ENCODE measurements at places on chromosomes 2 and 18.

GRCh38 chr2:4662161-4662779 is 958.9 kb downstream of the DCDC2C start:
- DNase-seq = no peak

- DNase-seq = no peak
Measured at GRCh38 chr2:10891390-10891789, 20.3 kb upstream of the KCNF1 start.

- no peak for DNase-seq
Measured at GRCh38 chr18:41165625-41166024, 789.4 kb upstream of the PIK3C3 start.

DNA sequence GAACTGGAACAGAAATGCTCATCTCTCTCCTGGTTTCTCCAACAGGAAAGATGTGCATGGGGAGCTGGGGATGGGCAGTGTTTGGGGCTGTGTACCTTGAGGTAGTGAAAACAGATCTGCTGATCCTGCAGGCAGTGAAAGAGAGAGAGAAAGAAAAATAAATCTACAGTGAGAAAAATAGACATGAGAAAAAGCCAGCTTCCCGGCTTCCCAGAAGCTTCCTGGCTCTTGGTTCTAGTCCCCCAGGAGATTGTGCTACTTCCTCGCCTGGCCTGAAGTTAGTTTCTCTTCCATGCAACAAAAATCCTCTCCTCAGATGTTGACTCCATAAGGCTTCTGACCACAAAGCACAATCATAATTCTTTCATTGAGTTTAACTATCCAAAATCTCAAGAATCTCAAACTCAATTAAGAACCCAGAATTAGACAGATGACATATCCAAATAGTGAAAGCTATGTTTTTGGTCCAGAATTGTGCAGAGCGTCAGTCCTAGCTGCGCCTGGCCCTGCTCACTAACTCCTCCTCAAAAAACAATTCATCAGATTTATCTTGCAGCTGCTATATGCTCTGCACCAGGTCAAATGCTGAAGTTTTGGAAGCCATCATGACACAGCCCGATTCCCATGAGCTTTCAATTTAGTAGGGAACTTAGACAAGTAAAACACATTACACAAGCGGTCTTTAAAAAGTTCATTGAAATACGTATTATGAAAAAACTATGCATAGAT is 20.1 kb upstream of the NAB1 start:
- DNase-seq = no peak

GRCh38 chr2:216110620-216111019 is 1.5 kb downstream of the XRCC5 start:
- no peak for DNase-seq

GRCh38 chr2:59892398-59892797 is 661.1 kb downstream of the BCL11A start:
- no peak for DNase-seq

DNA sequence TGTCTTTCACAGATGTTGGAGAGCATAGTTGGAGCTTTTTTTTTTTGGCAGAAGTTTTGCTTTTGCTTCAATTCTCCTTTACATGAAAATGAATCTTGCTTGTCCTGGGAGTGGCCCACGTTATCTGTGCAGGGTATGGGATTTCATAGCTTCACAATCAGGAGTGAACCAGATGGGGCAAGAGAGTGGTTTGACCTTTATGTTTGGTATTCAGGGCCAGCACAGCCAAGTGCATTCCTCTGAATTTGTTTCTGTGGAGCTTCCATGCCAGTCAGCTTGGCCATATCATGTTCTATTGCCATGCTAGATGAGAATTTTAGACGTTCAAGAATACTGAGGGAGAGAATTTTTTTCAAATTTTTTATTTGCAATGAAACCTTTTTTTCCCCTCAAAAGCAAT is 116.6 kb downstream of the PRPF40A start:
- no peak for DNase-seq

DNA sequence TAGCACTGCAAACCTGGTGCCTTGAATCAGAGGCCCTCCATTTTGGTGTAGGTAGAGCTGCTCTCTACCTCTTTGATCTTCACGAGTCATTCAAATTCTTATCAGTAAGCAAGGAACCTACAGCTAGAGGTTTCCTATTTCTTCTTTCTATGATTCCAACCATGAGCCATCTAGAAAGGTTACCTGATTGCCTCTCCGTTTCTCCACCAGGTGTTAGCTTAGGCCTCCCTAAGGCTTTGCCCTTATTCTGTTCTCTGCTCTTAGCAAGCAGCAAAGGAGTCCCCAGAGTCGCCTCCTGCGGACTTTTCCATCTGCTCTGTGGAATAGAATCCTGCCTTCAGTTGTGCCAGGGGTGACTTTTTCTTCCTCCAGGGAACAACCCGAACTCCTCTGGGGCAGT is 173.6 kb downstream of the GRB14 start:
- DNase-seq = no peak

DNA sequence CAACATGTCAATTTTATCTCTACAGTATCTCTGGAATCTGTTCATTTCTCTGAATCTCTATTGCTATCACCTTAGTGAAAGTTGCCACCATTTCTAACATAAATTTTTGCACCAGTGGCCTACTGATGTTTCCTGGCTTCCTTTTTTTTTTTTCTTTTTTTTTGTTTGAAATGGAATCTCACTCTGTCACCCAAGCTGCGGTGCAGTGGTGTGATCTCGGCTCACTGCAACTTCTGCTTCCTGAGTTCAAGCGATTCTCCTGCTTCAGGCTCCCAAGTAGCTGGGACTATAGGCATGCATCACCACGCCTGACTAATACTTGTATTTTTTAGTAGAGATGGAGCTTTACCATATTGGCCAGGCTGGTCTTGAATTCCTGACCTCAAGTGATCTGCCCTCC is 35.1 kb downstream of the KCNJ13 start:
- DNase-seq = no peak

DNA sequence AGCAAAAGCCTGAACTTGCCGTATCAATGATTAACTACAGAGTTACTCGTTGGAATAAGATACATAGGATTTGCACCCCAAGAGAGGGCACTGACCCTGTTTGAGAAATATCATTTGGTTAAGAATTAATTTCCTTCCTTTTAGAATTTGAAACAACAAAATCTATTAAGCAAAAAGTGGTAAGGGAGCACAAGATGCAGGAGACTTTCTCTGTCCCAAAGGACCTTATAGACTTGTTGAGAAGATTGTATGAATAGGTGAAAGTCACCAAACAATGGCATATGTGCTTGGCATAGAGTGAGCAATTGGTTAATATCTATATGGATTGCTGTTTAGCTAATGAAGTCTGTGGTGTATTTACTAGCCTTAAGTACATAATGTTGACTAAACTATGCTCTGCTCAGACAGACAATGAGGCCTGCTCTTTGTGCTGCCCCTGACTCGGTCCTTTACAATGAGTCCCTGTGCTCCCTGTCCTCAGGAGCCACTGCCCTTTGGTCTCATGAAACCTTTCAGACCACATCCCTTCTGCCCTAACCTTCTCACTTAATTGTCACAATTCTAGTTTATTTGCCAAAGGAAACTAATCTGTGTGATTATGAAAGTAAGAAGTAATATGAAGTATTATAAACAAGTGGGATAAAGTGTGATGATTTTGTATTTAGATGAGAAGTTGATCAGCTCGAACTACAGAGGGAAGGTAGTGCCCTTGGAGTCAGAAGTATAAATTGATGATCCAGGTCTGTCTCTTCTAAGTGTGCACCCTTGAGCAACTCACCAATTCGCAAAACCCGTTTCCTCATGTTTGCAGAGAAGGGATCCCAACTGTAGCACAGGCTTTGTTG is 21.2 kb upstream of the HNMT start:
- DNase-seq = no peak

- DNase-seq = no peak
Measured at GRCh38 chr2:128841803-128842202, 523.1 kb upstream of the HS6ST1 start.

DNA sequence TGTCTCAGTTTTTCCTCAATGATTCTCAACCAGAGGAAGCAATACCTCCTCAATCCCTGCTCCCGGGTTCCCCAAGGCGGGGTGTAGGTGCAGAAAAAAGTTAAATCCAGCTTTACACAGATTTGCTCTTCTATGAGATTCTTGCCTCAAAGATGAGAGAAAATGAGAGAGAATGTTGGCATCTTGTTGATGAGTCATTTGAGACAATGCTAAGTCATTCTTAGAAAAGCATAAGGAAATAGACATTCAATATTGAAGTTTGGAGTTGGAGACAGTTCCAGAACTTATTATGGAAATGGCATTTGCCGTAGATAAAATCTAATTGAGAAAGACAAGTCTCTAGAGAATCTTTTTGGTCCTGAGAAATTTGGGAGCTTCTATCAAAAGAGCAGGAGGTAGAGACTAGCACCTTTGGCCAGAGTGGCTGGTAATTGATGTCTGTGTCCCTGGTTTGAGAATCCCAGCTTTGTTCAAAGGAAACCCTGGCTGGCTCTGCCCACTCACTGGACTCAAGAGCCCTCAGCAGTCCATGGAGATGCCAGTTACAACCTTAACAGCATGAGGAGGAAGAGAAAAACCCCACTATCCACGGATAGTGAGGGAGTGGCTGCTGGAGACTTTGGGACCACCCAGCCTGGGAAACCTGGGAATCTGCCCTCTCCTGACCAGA is 181.2 kb downstream of the FAM124B start:
- DNase-seq = no peak

- peak; percentile 43 for DNase-seq
Measured at GRCh38 chr2:201406077-201406662, 45.1 kb downstream of the TRAK2 start.

DNA sequence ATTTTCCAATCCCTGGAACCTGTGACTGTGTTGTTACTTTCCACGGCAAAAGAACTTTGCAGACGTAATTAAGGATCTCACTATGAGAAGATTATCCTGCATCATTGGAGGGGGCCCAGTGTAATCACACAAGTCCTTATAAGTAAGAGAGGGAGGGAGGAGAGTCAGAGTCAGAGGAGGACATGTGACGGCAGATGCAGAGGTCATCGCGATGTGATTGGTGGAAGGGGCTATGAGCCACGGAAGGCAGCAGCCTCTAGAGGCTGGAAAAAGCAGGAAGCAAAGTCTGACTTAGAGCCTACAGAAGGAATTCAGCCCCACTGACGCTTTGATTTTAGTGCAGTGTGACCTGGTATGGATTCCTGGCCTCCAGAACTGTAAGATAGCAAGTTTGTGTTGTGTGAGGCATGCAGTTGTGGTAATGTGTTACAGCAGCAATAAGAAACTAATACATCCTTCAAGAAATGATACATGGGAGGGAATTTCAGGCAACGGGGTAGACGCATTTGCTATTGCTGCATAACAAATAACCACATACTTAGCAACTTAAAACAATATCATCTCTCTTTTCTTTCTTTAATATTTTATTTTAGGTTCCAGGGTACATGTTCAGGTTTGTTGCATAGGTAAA is 112.7 kb upstream of the SERPINE2 start:
- no peak for DNase-seq

DNA sequence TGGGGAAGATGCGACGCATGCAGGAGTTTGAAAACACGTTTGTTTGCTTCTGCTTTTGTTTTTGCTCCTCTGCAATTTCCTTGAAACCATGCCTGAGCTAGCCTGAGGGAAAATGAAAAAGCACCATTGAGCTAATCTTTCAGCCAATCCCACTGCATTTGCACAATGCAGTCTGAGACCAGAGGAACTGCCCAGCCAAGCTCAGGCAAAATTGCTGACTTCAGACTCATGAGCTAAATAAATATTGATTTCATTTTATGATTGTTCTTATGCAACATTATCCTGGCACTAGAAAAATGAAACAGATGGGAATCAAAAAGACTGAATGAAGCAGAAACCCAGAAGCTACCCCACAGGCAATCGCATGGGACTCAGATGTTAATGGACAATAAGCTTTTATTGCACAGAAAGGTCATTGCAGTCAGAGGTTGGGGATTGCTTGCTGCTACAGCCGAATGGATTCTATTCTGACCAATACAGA is 37.0 kb downstream of the TPRKB start:
- DNase-seq = peak; percentile 17

All from hippocampal formation (tissue), 2 donors.